Stimulated activated CD4-positive, alpha-beta T cell treated with anti-CD3 and anti-CD28 coated beads, Interleukin-15, amount 100 ng/mL, for 24 hours (primary cell): ENCODE measurements at places on chromosomes 12 and 14.

GRCh38 chr12:91591639-91591987 lies 409.0 kb upstream of the DCN start:
- DNase-seq, result no peak

DNA sequence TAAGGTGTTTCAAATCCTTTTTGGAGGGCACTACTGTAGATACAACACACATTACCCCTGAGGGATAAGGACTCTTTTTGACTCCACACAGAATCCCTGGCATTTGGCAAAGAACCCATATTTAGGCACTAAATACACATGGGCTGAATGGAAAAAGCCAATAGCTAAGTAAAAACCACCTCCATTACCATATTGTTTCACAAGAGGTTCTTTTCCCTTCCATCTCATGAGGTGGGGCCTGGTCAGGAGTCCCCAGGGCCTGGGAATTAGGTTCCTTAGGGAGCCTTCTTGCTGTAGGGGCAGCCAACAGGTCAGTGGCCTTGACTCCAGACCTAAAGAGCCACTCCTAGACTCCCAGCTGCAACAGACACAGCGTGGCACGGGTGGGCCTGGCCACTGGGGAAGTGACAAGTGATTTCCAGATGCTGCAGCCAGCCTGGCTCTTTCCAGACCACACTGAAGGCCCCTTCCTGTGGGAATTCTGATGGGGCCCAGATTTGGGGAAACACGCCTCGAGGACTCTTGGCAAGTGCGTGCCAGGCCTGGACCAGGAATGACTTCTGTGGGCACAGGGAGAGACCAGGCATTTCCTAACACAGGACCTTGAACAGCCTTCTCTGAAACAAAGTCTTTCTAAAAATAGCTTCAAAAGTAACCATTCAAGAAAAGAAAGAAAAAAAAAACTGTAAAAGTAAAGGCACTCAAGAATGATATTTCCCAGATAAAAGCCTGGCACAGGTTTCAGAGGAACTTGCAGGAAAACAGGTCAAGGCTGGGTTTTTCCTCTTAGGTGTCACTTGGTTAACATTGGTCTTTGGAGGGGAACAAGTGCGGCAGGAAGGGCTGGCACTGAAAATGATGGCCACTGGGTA lies 18.1 kb downstream of the SSH1 start:
- no peak for DNase-seq

GRCh38 chr12:75656648-75657047 lies 145.2 kb upstream of the KRR1 start:
- no peak for DNase-seq

GRCh38 chr12:120254809-120255208 lies 10.7 kb downstream of the PXN start:
- no peak for DNase-seq

DNA sequence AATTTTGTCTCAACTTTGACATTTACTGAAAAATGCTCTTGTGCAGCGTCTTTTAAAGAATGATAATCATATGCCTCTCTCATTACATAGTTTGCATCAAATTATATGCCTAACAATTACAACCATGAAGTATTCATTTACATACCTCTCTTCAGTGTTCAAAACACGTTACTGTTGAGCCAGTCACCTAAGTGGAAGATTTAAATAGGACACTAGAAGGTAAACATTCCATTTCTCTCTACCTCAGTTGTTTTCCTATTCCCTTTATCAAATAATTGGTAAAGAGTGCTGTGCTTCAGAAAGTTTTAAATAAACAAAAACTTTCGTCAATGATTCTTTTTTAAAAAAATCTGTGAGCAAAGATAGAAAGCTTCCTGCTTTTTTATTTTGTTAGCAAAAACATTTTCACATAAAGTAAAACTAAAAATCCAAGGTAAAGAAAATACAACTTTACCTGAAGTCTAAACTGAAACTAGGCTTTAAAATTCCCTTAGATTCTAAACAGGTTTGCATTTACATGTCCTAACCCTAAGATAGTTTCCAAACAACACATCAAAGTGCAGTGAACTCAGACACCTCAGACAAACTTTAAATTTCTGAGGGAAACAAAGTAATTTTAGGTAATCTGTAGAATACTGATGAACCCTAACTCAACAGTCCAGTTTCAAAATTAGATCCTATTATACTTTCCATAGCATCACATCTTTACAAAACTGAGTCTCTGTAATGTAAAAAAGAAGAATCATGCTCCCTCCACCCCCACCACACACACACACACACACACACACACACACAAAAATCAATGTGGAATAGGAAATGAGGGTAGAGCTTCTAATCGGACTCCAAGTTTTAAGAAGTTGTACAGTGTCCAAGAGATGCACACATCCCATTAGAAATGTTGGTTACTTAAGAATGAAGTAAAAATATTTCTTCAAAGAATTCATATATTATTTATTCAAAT lies 46.2 kb downstream of the PAWR start:
- DNase-seq, result no peak

- DNase-seq, result no peak
These were observed 13.5 kb upstream of the EML1 start for GRCh38 chr14:99779751-99780150.

DNA sequence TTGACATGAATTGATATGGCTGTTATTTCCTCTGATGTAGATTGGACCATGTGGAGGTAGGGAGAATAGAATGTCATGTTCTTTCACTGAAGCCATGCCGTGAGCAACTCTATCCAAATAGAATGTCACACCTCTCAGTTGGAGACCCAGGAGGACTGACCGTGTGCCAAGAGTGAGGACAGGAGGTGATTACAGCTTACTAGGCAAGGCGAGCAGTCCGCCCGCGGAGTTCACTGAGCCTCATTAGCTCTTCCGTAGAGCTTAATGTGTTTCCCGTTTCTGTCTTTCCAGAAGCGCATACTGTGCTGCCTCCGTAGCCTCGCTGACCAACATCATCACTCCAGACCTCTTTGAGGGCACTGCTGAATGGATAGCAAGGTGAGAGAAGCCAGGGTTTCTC lies 45.6 kb downstream of the FNTB start:
- DNase-seq, result no peak
